Mucosa of gallbladder (tissue), 1 donor: ENCODE measurements at places on chromosomes 16 and 17. TPM values are rescaled to one million over a fixed set of nuclear protein-coding genes. Genes with fewer than 3 reads are reported as not detected.

DNA sequence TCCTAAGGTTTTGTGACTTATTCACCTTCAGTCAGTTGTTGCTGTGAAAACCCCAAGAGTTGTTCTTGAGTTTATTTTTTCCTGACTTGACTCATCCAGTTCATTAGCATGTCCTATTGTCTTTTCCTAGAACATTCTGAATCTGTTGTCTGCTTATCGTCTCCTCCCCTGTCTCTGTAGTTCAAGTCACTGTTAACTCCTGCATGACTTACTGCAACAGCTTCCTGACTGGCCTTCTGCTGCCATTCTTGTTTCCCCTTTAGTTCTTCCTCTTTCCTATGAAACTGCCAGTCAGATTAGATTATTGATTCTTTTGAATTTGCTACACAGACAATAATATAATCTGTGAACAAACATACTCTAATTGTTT is 161.5 kb downstream of the FTO start:
- DNase-seq = no peak

DNA sequence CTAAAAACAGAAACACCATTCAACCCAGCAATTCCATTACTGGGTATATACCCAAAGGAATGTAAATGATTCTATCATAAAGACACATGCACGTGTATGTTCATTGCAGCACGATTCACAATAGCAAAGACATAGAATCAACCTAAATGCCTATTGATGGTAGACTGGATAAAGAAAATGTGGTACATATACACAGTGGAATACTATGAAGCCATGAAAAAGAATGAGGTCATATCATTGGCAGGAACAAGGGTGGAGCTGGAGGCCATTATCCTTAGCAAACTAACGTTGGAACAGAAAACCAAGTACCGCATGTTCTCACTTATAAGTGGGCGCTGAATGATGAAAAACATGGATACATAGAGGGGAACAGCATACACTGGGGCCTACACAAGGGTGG is 77.2 kb upstream of the MYOCD start:
- DNase-seq = no peak

DNA sequence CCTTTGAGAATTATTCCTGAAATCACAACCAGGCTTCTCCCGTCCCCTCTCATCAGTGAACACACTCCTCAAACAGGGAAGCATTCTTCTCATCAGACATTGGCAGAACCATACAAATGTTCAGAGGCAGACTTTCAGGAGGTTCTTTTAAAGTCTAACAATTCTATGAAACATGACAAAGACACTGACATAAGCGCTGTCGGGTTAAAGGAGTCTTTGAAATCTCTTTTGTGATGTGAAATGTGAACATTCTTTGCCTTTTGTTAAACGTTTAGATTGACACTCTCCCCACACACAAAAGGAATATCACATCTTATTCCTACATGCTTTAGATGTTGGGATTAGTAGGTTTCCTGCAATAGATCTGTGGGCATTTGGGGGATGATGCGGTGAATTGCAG is 63.9 kb downstream of the NETO2 start:
- no peak for DNase-seq

Gene ALDH3A2
- total RNA-seq = 373 TPM

DNA sequence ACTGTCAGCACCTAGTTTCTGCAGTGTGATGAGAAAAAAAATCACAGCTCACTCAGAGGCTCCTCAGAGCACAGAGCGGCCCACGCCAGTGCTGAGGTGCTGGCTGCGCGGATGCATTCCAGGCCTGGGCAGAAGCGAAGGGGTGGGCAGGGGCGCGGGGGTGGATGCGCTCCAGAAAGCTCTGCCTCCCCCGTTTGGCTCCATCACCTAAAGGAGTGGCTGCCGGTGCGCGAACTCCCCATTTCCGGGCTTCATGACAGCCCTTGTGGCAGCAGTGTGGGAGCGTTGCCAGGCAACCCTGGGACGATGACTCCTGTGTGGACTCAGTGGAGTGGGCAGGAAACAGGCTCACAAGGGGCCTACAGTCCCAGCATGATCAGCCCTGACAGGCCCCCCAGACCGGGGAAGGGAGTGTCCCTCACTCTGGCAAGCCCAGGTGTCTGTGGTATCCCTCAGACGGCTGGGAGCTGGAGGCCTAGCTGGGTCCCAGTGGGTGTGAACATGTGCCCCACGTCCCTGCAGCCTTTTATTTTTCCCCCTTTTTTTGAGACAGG is 32.8 kb upstream of the NUDT16L1 start:
- DNase-seq = peak; percentile 72

Gene LPO
- total RNA-seq = not detected

- DNase-seq = no peak
These were observed 386.6 kb downstream of the XYLT1 start for GRCh38 chr16:17084130-17084529.

GRCh38 chr17:71548540-71549190 is 572.2 kb upstream of the SOX9 start:
- DNase-seq = no peak

DNA sequence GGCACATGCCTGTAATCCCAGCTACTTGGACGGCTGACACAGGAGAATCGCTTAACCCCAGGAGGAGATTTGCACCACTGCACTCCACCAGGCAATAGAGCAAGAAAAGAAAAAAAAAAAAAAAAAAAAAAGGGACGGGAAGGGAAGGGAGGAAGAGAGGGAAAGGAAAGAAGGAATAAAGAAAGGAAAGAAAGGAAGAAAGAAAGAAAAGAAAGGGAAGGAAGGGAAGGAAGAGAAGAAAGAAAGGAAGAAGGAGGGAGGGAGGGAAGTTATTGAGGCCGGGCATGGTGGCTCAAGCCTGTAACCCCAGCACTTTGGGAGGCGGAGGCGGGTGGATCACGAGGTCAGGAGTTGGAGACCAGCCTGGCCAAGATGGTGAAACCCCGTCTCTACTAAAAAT is 50.4 kb upstream of the STAC2 start:
- DNase-seq = no peak

- DNase-seq = no peak
These were observed 57.6 kb downstream of the PRMT7 start for GRCh38 chr16:68368301-68368888.

Gene NOL11
- 24.9 TPM for total RNA-seq

DNA sequence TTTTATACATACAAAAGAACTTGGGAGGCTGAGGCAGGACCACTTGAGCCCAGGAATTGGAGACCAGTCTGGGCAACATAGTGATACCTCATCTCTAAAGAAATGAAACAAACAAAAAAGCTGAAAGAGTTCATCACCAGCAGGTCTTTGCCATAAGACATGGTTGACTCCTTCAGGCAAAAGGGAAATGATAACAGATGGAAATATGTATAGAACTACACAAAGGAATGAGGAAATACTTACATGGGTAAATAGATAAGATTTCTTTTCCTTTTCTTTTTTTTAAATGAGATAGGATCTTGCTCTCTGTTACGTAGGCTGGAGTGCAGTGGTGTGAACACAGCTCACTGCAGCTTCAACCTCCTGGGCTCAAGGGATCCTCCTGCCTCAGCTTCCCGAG is 165.3 kb downstream of the PARN start:
- no peak for DNase-seq

Gene PLCG2
- total RNA-seq = 130 TPM

- DNase-seq = no peak
These were observed 184.7 kb downstream of the SOX9 start for GRCh38 chr17:72305472-72305871.

DNA sequence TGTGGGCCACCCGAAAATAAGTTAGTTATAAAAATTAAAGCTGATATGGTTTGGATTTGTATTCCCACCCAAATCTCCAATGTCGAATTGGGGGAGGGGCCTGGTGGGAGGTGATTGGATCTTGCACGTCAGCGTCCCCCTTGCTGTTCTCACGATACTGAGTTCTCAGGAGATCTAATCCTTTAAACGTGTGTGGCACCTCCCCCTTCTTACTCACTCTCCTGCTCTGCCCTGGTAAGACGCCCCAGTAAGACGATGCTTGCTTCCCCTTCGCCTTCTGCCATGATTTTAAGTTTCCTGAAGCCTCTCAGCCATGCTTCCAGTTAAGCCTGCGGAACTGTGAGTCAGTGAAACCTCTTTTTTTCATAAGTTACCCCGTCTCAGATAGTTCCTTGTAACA is 35.4 kb downstream of the SYCE1L start:
- DNase-seq = no peak

Gene WDR59
- 72.5 TPM for total RNA-seq

DNA sequence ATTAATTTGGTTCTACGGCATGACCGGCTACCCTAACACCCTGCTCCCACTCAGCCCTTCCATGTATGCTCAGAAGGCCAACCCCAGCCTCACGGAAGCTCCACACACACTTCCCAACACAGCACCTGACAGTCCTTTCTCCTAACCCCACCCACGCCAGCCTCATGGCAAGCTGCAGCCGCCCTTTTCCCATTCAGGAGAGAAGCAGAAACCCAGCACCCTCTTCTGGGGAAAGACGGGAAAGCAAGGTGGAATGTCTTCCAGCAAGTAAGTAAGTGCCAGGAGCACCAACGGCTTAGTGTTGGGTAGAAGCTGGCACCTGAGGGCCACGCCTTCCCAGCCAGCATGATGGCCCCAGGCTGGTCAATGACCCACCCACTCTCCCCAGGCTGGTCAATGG is 32.1 kb downstream of the ABR start:
- peak; percentile 78 for DNase-seq

Gene FA2H
- total RNA-seq = 82.2 TPM

Gene KRT15
- total RNA-seq = 5.6 TPM

Gene KRTAP3-2
- not detected for total RNA-seq

DNA sequence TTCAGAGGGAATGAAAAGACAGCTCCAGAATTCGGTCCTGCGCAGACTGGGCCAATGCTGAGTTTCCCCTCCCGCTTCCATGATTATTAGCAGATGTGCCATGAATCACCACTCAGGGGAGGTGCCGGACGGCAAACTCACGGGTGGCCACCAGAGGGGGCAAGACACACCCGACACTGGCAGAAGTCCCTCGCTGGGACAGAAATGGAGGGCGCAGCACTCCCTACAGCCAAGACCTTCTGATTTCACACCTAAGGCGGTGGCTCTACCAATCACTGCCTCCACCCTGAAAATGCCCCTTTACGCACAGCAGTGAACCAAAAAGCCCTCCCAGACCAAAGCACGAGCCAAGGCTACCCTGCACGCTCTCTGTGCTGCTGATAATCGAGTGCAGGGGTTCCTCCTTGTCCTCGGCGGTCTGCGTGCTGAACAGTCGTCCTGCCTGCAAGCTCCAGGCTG is 26.8 kb downstream of the TRAP1 start:
- peak; percentile 92 for DNase-seq

- DNase-seq = no peak
These were observed 11.6 kb downstream of the FLOT2 start for GRCh38 chr17:28885951-28886350.

DNA sequence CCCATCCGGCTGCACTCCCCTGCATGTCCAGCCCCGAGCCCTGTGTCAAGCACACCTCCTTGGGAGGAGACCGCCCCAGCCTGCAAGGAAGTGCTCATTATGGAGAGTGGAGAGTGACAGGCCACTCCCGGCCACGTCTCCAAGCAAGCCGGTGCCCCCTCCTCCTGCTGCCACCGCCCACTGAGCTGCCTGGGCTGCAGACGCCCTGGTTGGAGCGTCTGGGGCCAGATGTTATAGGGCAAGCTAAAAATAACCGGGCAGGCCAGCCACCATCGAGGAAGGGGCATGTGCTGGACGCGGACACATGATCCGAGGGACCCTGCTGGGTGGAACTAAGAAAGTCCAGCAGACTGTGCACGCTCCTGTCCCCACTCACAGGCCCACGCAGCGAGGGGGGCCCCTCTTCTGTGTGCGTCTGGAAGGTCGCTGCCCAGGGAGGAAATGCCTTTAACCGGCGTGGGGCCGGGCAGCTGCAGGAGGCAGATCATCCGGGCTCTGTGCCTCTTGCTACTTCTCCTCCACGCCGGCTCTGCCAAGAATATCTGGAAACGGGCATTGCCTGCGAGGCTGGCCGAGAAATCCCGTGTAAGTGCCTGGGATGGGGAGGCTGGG is at the start of gene WFDC1:
Gene WFDC1, plus strand, starts transcription at position 348 of the 612 bp plus-strand sequence. Its CDS starts 94 bp downstream, at position 442.
- no peak for DNase-seq

DNA sequence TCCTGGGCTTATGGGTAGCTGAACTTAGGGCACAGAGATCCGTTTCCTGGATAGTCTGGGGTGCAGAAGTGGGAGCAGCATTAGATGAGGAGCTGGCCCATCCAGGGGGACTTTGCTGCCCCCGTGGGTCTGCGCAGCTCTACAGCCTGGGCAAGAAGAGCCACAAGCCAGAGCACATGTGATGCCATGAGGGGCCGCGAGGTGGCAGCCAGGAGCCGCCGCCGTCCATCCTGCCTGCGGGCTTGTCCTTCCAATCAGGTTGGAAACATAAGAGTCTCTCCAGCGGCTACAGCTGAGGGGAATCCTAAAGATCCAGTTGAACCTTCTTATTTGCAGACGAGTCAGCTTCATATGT is 21.9 kb downstream of the C1QTNF1 start:
- DNase-seq = peak; percentile 71

Gene FBXW10B
- 1.6 TPM for total RNA-seq
